ENCODE measurements at places on chromosomes 2 and 18.

DNA sequence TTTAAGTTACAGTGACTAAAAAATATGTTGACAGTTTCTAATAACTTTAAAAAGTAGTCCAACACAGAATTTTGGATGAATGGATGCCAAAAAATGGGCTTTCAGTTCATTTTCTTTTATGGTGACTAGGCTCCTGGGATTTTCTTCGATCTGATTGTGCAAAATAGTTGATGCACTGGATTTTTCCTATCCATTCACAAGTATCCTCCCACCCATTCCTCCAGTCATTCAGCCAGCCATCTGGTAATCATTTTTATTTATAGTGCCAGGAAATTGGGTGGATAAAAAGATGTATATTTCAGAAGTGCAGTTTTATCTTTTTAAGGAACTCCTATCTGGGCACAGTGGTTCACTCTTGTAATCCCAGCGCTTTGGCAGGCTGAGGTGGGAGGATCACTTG is 175.1 kb downstream of the PTPRM start:
- DNase-seq: no peak

DNA sequence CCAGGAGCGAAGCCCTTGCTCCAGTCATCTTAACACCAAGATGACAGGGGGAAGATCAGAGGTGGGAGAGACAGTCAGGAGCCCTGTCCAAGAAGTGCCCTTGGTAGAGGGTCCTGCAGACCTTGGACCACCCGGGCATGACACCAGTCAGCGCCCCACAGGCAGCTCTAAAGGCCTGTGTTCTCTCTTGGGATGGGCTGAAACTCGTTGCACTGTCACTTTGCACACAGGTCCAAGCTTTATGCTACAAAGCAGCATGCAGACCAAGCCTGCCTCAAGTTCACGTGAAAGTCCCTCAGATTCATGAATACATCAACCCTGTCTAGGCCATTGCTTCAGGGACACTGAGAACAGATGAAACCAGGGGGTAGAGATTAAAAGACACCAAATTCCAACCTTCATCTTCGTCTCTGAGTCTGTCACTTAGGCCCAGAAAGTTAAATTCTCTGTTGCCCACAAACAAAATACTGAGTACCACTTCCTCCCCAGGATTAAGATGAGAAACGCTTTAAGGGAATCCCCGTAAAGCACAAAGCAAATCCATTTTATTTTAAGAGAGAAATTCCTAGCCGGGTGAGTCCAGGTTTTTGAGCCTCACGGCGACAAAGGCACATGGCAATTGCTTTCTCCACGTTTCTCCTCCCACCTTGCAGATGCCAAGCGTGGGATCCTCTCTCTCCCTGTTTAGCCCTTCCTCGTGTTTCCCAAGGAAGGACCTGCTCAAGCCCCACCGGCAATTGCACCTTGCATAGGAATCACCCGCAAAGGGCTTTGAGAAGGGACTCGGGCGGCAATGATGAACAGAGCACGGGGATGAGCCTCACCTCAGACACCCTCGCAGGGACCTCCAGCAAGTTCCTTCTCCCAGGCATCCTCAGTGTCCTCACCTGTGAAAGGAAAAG is 75.0 kb upstream of the ID2 start:
- DNase-seq: no peak

- DNase-seq: peak; percentile 5
Observed at GRCh38 chr2:113157897-113158753, 15.6 kb upstream of the PSD4 start.

DNA sequence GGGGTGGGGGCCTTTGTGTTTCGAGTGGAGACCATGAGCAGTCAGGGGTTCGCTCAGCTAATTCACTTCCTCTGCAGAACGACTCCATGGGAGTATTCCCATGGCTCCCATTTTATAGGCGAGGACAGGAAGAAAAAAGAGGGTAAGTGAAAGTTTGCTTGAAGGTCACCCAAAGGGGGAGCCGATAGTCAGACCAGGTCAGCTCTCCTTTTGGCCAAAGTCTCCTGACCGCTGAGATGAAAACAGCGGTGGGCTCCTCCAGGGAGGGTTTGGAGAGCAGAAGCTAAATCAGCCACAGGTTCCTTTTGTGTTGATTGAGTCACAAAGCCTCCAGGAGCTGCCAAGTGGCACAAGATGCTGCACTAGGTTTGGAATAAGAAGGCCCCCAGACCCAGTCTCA is 34.1 kb upstream of the CTAGE1 start:
- no peak for DNase-seq

DNA sequence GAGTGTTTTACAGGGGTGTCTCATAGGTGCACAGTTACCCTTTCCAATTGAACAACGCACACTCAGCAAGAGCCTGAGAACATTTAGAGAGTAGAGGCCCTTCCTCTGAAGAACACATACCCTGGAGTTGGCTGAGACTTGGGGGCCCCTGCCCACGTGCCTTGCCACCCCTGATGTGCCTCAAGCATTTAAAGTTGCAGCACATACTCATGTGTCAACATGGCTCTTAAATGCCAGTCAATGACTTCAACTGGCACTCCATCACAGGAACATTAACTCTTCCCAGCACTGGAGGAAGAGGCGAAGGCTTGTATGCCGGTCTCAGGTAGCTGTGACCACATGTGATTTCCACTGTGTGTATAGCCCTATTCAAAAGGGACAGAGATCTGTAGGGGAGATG is 57.4 kb downstream of the SPRED2 start:
- DNase-seq: no peak

GRCh38 chr2:119114266-119114665 is 44.3 kb downstream of the C1QL2 start:
- DNase-seq: no peak

DNA sequence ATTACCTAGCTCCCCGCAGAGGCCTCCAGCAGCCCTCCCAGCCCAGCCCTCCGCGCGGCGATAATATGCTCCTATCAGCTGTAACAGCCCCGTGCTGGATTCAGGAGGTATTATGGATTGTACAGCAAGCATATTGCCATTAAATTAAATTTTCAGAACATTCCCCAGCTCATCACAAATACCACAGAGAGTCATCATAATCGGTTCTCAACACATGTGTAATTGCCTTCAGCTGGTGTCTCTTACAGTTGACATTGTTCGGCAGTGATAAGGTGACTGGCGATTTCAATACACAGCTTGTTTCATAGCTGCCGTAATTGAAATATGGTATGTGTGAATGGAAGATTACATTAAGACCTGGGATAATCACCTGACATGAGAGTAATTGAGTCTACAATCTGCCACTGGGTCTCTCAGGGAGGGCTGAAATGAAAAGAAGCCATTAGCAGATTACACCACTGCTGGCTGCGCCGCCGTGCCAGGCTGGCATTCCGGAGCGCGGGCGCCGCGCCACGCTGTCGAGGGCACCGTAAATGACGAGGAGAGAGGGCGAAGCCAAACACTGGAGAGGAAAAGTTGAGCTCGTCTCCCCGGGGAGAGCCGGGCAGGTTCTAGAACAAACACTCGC is 549.4 kb upstream of the SALL3 start:
- peak; percentile 93 for DNase-seq

DNA sequence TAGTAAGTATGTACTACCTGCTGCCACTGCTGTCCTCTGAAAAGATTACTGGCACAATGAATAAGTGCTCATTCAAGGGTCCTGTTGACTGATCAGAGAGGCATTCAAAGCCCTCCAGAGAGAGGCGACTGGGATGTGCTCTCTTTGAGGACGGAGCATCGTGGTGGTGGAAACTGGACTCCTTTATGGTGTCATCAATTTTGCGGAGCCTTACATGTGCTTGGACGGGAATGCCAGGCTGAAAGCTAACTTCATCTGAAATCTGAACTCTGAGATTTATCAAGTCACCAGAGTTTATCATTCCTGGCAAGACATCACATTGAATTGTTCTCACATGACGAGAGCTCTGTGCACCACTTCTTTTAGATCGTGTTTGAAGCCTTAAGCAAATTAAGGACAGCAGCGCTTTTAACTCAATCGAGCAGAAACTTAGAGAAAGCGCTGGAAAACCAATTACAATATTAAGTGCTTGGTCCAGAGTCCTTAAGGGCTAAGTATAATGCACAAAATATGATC is 138.3 kb downstream of the NCK2 start:
- no peak for DNase-seq

DNA sequence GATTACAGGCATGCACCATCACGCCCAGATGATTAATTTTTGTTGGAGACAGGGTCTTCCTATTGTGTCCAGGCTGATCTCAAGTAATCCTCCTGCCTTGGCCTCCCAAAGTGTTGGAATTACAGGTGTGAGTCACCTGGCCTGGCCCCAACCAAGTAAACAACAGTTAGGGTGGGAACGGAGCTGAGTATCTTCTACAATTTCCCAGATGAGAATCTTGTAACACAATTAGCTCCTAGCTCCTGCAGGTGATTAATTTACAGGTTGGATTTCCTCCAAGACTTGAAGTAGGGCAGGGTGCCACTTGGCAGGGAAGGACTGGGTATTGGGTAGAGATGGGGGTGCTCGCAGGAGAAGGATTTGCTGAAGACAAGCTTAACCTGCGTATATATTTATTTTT is 17.8 kb downstream of the NLRC4 start:
- DNase-seq: peak; percentile 48

- no peak for DNase-seq
Observed at GRCh38 chr2:15359716-15360531, 201.2 kb downstream of the NBAS start.

- DNase-seq: no peak
Observed at GRCh38 chr2:207051385-207051965, 112.2 kb downstream of the CPO start.

GRCh38 chr18:42891705-42892104 is 223.8 kb downstream of the RIT2 start:
- peak; percentile 91 for DNase-seq

DNA sequence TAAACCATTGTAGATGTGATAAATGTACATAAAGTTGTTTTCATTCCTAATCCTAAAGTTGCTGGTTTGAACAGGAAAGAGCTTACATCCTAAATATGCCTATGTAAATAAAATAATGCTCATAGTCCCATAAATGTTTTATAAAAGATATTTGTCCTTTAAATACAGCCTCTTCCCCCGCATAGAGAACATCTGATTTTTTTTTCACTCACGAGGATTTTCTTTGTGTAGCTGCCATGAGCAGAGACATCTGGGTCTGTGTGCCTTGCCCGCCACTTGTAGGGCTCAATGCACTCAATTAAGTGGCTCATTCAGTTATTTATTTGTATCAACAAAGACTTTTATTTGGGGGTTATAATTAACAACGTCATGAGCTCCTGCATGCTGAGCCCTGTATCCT is 72.8 kb downstream of the SOWAHC start:
- no peak for DNase-seq

DNA sequence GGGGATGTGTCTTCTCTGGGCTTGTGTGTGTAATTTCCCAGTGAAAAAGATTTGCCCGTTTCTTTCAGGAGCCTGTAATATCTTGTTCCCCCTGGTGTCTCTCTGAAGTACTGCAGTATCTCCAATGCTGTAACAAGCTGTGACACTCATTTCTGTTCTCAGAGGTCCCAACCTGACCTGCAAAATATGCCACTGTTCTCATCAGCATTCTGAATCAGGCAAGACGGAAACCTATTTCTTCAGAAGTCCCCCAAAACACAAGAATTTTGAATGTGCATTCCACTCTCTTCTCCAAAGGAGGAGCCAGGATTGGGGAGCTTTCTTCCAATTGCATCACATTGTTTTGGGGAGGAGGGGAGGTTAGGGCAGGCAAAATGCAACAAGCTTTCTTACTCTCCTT is 77.0 kb upstream of the CNGA3 start:
- peak; percentile 52 for DNase-seq

- peak; percentile 71 for DNase-seq
Observed at GRCh38 chr18:32048507-32049091, 30.0 kb downstream of the RNF125 start.

GRCh38 chr2:37394263-37394662 is 49.8 kb downstream of the QPCT start:
- DNase-seq: no peak
